CD4-positive, alpha-beta T cell treated with Interleukin-2 at 100 ng/mL for 4 hours (primary cell): ENCODE measurements at places on chromosomes 13 and 19.

- DNase-seq = no peak
These were observed 798 bp downstream of the SLC1A5 start for GRCh38 chr19:46787331-46788261.

DNA sequence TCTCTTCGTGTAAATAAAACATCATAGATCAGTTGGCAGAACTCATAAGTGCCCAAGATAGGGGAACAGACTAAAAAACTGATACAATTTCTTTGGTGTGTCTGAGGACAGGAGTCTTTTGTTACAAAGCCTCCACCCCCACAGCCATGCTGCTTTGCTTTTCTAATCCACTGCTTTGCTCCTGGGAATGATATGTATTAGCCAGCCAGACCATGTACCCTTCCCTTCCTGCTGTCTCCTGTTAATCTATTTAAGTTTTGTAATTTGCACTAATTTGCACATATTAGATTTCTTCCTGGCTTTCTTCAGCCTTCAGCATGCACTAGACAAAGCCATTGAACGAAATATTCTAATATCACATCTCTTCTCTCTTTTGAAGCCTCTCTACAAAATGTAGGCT is 130.5 kb downstream of the MAB21L1 start:
- no peak for DNase-seq

DNA sequence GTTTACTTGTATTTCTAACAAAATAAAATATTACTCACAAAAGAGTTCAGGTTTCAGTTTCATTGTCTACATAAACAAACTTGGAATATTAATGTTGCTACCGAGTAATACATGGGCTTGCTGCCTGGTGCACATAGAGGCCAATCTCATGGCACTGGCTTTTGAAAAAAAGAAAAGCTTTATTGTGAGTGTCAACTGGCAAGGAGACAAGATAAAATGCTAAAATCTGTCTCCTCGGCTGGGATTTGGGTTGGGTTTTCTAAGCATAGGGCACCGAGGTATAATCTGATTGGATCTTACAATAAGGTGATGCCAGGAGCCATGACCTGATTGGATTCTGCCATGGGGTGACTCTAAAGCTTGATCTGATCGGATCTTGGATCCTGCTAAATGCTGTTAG is 1519.9 kb upstream of the MIR17HG start:
- no peak for DNase-seq

GRCh38 chr13:100532090-100532766 is 56.4 kb downstream of the GGACT start:
- no peak for DNase-seq

GRCh38 chr13:92769046-92769445 is 457.6 kb upstream of the GPC6 start:
- DNase-seq = no peak

GRCh38 chr19:5623397-5624017 is 624 bp downstream of the SAFB start:
- DNase-seq = no peak

GRCh38 chr13:73138276-73138637 is 79.5 kb downstream of the KLF5 start:
- DNase-seq = no peak

GRCh38 chr13:76622315-76623040 is 263.7 kb downstream of the KCTD12 start:
- no peak for DNase-seq

DNA sequence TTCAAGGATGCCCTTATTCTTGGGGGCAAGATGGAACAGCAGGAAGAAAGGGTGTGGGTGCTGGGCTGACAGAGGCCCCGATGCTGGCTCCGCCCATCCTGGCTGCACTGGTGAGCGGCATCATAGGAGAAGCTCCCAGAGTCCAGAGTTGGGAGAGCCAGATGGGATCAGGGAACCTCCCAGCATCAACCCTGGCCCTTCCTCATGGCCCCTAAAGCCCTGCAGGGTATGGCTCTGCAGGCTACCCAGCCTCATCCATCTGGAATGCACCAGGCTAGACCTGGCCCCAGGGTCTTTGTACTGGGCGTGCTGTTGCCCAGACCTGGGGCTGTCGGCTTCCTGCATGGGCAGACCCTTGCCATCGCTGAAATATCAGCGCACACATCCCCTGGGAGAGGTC is 7.9 kb upstream of the ELL start:
- DNase-seq = no peak

DNA sequence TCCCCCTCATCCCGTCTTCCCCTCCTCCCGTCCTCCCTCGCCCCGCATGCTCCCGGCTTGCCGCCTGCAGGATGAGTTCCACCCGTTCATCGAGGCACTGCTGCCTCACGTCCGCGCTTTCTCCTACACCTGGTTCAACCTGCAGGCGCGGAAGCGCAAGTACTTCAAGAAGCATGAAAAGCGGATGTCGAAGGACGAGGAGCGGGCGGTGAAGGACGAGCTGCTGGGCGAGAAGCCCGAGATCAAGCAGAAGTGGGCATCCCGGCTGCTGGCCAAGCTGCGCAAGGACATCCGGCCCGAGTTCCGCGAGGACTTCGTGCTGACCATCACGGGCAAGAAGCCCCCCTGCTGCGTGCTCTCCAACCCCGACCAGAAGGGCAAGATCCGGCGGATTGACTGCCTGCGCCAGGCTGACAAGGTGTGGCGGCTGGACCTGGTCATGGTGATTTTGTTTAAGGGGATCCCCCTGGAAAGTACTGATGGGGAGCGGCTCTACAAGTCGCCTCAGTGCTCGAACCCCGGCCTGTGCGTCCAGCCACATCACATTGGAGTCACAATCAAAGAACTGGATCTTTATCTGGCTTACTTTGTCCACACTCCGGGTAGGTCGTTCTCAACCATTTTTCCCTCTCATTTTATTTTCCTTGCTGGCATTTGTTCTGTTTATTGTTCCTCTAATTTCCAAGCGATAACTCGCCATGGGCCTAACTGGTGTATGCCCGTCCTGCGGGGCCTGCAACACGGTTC is 29.8 kb downstream of the NFIX start:
- no peak for DNase-seq

GRCh38 chr13:52455677-52456041 is 381 bp downstream of the CKAP2 start:
- DNase-seq = peak; percentile 76

GRCh38 chr13:76936763-76937162 is 11.5 kb upstream of the ACOD1 start:
- DNase-seq = no peak

DNA sequence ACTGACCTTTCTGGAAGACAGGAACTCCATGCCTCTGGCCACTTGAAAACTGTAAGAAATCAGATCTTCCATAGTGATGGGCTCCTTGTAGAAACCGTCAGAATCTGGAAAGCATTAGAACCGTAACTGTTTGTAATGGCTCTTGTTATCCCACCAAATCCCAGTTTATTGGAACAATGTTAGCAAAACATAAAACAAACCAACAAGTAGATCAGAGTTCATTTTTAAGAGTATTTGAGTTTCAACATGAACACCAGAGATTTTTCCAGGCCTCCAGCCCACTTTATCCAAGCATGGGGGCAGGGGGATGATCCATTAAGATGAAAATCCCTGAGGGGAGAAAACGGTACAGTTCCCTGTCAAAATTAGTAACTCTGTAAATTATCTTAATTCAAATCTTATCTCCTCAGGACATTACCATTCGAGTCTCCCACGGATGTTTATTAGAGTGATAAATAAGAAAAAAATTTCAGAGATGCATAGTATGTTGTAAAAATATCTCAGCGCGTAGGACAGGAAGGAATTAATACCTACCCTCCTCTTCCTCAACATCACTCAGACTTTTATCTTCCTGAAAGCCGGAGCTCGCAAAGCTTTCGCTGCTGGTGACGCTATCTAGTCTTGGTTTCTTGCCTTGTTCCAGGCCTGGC is 172.5 kb downstream of the FLT1 start:
- DNase-seq = no peak

GRCh38 chr13:28147495-28147894 is 9.2 kb downstream of the PAN3 start:
- DNase-seq = no peak

GRCh38 chr13:48816700-48817099 is 159.0 kb upstream of the FNDC3A start:
- no peak for DNase-seq
